ENCODE measurements at places on chromosomes 1 and 21. TPM values are rescaled to one million over a fixed set of nuclear protein-coding genes. Genes with fewer than 3 reads are reported as not detected.

The ZNF683 gene
- total RNA-seq = not detected

The CCDC185 gene
- not detected for total RNA-seq

The GSTM1 gene
- 17.8 TPM for total RNA-seq

The TAS1R1 gene
- total RNA-seq = not detected

The MFSD2A gene
- 2.5 TPM for total RNA-seq

The ESRRG gene
- total RNA-seq = not detected

The SGIP1 gene
- 31.8 TPM for total RNA-seq

The DFFA gene
- total RNA-seq = 35.8 TPM

The NPR1 gene
- 0.27 TPM for total RNA-seq

The RGL1 gene
- 20.9 TPM for total RNA-seq

The PLA2G2F gene
- not detected for total RNA-seq

The IL19 gene
- not detected for total RNA-seq

The DDOST gene
- 223 TPM for total RNA-seq

The SFN gene
- total RNA-seq = not detected

The OR10Z1 gene
- not detected for total RNA-seq

The INAVA gene
- total RNA-seq = 3.8 TPM

The PRDM16 gene
- total RNA-seq = 19.0 TPM

The TNFRSF18 gene
- total RNA-seq = not detected

The LIX1L gene
- total RNA-seq = 50.3 TPM

The LEPROT gene
- 121 TPM for total RNA-seq

The IFNAR2 gene
- 16.5 TPM for total RNA-seq

The BEND5 gene
- 2.2 TPM for total RNA-seq

GRCh38 chr1:152053375-152053774, 16.6 kb upstream of the S100A11 start:
- DNase-seq = no peak

- DNase-seq = no peak
These were observed 1.7 kb downstream of the KRTAP10-3 start for GRCh38 chr21:44556879-44557278.

- DNase-seq = no peak
These were observed 24.3 kb upstream of the TCEA3 start for GRCh38 chr1:23448846-23449245.

DNA sequence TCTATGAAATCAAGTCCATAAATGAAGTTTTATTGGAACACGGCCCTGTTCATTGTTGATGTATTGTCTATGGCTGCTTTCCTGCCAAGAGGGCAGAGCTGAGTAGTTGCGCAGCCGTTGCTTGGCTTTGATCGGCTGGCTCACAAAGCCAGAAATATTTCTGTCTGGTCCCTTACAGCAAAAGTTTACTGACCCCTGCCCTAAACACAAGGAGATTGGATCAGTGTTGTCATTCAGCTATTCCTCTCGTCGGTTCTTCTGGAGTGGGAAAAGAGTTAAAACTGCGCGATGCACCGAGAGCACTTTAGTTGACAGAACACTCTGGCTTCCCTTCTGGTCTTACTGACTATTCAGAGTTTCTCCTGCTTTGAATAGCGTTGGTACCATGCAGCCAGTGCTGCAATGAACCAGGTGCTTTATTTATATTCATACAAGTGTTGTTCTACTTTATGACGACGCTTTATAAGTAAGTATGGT, 868 bp downstream of the ZBTB40 start:
- DNase-seq = no peak

- no peak for DNase-seq
These were observed at the start of gene CTNNBIP1 for GRCh38 chr1:9910076-9910422. Gene CTNNBIP1, minus strand, starts transcription at chr1:9910269. Its CDS starts 38,205 bp downstream, at chr1:9872064.

GRCh38 chr1:66413136-66413837, 120.7 kb upstream of the SGIP1 start:
- no peak for DNase-seq

- DNase-seq = no peak
These were observed 11.1 kb downstream of the CPT2 start for GRCh38 chr1:53207726-53208125.

- DNase-seq = no peak
These were observed 33.0 kb upstream of the ID3 start for GRCh38 chr1:23592209-23592892.

- DNase-seq = no peak
These were observed 7.7 kb upstream of the PAFAH2 start for GRCh38 chr1:26005434-26006105.

- DNase-seq = no peak
These were observed 27.6 kb upstream of the CNN3 start for GRCh38 chr1:94954263-94955220.

GRCh38 chr21:42637267-42638041, 16.0 kb upstream of the PDE9A start:
- DNase-seq = peak; percentile 48

DNA sequence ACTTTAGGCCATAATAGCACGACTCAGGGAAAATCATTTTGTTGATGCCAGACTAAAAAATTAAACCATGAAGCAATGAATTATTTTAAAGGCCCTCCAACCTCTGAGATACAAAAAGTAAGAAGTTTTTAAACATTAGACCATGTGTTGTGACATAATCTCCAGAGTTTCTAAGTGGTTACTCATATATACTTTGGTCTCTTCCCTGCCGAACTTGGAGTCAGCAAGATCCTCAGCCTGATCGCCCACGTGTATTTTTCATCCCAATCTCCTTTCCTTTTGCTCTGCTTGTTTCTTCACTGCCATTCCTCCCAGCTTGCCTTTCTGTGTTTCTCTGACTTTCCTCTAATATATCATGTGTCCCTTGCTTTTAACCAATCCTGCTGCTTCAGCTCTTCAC, 3.8 kb downstream of the ARV1 start:
- DNase-seq = no peak

DNA sequence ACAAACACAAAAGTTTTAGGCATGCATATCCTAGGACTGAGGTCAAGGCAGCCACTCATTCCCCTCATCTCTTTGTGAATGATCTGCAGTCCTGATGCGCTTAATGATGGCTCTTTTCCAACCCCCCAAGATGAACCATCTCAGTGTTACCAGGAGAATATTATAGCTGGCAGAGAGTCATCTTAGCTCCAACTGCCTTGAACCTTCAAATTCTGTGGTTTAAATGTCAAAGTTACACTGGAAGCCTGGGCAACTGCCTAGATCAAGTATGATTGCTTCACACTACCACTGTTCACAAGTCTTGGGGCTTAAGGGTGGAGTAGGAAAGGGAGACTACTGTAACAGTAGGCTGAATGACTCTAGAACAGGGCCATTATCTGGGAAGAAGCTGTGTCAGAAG, 8.0 kb upstream of the MYBPHL start:
- no peak for DNase-seq

GRCh38 chr1:45116340-45116739, 90.1 kb downstream of the ZSWIM5 start:
- DNase-seq = no peak

GRCh38 chr1:18400347-18401102, 80.2 kb upstream of the KLHDC7A start:
- no peak for DNase-seq

- no peak for DNase-seq
These were observed 84.1 kb upstream of the ZNF326 start for GRCh38 chr1:89910780-89911179.

DNA sequence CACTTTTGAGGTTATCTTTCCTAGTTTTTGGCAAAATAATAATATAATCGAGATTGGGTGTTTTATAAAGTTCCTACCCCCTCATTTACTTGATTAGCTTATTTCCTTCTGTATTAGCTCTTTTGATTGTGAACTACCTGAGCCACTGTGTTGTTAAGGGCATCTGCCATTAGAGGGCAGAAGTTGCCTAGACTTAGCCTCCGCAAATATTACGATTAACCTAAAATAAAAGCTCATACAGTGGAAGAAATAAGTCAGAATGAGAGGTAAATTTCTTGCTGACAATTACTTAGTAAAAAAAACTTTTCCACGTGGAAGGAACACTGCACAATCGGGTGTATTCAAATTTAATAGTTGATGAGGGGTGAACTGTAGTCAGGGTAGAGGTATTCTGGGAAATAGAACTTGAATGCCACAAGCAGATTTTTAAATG, 2.3 kb downstream of the H3-3A start:
- DNase-seq = no peak

DNA sequence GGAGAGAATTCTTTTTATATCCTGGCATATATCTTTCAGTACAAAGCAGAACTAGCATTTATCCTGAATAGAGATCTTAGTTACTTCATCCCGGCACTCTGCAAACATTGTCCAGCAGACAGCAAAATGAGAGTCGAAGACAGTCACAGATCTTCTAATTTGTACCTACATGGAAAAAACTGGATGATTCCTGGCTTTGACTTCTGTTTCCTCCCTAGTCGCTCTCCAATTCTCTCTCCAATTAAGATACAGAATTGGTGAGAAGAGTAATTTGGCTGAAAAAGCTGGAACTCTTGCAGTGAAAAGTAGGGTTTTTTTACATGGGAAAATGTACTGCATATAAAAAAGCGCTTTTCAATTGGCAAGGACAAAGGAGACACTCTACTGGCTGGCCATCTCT, 151.1 kb upstream of the C8B start:
- no peak for DNase-seq

GRCh38 chr21:38852708-38853107, 47.0 kb downstream of the ETS2 start:
- DNase-seq = no peak

GRCh38 chr1:109980324-109981003, 4.1 kb upstream of the AHCYL1 start:
- DNase-seq = no peak

- DNase-seq = no peak
These were observed 25.2 kb upstream of the PLA2G2C start for GRCh38 chr1:20211511-20211931.

DNA sequence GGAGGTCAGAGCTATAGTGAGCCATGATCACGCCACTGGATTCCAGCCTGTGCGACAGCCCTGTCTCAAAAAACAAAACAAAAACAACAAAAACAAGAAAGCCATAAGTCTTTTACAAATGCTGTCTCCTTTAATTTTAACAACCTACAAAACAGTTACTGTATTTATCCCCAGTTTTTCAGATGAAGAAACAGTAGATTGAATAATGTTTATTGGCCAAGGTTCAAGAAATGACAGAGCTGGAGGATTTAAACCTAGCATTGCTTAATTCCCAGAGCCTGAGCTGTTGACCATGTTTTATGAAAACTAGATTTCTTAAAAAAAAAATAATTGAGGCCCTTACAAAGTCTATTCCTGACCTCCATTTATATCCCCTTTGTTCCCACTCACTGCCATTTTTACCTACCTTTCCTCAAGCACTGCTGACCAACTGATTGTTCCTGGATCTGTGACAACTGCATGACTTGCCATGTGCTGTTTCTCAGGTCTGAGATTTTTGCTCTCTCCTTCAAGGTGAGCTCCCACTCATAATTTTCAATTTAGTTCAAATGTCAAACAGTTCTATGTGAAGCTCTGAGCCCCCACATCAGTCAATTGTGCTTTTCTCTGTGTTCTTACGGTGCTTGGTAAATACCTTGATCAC, 140.8 kb downstream of the CHRM3 start:
- DNase-seq = no peak

GRCh38 chr1:18999359-18999758, 42.9 kb upstream of the IFFO2 start:
- DNase-seq = no peak

- DNase-seq = no peak
These were observed at the start of gene CLDN14 for GRCh38 chr21:36479415-36480402. Gene CLDN14, minus strand, starts transcription at chr21:36480122. Its CDS starts 18,427 bp downstream, at chr21:36461695.

DNA sequence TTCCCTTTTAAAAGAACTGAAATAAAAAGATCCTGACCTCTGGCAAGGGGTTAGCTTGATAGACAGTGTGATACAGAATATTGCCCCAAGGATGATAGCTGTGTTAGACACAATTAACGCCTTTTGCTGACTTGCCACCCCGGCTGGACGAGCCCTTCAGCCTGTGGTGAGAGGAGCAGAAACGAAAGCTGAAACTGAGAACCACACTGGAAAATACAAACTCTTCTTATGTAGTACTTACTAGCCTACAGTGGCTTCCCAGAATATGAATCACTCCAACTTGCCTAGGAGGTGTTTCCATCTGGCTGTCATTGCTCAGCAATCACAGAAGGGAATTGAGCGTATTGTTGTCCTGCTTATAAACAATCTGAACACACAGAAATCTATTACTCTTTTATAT, 22.9 kb downstream of the SAMSN1 start:
- no peak for DNase-seq

DNA sequence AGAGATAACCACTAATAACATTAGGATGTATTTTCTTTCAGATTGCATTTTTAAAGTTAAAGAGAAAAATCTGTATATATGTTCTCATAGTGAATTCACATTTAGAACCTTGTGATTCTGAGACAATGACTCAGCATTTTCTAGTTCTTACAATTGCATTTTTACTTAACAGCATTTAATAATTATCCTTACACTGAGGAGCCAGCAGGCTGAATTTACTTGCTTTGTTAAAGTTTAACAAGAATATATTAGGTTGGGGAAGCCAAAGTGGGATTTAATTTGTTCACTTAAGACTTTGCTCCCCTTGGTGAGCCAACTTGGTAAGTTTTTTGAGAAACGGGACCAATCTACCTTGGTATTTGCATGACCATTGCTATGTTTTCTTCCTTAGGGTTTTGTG, 4.5 kb downstream of the PATJ start:
- DNase-seq = no peak

GRCh38 chr1:29258189-29258975, 22.1 kb downstream of the PTPRU start:
- DNase-seq = peak; percentile 75

All from chondrocyte (in vitro differentiated cells).